A172 (cell line): ENCODE measurements at places on chromosomes 3 and 15.
A peak's percentile ranks its signal among the peaks of the same experiment; 100 is the strongest.

DNA sequence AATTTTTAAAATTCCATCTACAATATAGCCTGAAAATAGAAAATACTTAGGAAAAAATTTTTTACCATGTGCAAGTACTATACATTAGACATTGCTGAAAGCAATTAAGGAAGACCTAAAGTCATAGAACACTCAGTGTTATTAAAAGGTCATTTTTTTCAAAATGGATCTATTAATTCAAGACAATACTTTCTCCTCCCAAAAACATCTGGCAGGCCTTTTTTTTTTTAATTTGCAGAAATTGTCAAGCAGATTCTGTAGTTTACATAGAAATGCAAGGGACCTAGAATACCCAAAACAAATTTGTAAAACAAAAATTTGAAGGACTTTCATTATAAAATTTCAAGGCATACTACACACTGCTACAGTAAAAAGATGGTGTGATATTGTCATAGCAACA lies 238.4 kb upstream of the VEPH1 start:
- no peak for DNase-seq

GRCh38 chr3:21751886-21752285 lies 876 bp upstream of the ZNF385D start:
- DNase-seq, result no peak

- DNase-seq, result no peak
Observed at GRCh38 chr3:128447561-128448013, 19.1 kb downstream of the DNAJB8 start.

DNA sequence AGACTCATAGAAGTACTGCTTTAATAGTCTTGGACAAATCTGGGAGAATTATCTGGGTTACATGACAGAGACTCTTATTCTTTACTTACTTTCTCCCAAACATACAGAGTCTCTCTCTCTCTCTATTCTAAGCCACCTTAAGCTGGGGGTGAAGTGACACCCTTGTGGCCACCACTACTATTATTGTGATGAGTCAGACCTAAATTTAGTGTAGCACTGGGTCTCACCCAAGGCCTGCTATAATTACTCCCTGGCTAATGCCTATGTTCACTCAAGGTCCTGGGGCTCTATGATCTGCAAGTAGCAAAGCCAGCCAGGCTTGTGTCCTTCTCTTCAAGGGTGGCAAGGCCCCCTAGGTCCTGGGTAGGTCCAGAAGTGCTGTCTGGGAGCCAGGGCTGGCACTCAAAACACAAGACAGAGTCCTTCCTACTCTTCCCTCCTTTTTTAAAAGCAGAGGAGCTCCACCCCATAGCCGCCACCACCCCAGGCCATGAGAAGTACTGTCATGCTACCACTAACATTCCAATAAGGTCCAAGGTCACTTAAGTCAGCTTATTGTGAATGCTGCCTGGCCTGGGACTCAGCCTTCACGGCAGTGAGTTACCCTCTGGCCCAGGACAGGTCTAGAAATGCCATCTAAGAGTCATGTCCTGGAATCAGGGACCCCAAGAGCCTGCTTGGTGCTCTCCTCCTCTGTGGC lies 183.6 kb downstream of the POLQ start:
- no peak for DNase-seq

DNA sequence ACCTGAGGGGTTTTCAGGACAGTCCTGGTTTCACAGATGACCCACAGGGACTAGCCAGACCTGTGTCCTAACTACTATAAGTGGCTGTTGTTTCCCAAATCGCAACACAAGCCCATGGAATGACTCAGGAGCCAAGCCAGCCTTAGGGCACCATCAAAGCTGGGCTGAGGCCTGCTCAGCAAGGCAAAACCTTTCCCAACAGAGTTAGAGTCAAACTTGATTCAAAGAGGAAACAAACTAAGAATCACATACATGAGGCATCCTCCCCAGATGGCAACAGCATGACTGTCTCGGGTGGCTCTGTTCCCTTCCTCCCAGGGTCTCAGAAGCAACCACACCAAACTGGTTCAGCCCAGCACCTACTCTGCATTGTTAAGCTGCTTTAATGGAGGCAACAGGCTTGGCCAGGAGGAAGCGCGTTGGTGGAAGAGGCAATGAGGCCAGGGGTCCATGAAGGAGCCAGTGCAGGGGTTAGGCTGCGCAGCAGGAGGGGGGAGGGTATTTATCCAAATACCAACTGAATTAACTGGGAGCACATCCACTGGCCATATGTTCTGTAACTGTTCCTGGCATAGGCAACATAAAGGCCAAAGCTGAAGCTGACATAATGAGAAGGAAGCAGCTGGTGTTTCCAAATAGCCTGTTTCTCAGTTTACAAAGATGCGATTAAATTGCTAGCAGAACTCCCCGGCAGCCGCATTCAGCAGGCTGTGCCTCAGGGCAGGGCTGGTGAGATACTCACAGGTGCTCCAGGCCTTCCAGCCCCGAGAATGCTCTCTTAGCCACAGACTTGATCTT lies 102.4 kb downstream of the LRIG1 start:
- no peak for DNase-seq

- DNase-seq, result no peak
Observed at GRCh38 chr3:15313461-15313860, 18.9 kb downstream of the SH3BP5 start.

GRCh38 chr15:49015896-49016295 lies 30.4 kb downstream of the SECISBP2L start:
- no peak for DNase-seq

DNA sequence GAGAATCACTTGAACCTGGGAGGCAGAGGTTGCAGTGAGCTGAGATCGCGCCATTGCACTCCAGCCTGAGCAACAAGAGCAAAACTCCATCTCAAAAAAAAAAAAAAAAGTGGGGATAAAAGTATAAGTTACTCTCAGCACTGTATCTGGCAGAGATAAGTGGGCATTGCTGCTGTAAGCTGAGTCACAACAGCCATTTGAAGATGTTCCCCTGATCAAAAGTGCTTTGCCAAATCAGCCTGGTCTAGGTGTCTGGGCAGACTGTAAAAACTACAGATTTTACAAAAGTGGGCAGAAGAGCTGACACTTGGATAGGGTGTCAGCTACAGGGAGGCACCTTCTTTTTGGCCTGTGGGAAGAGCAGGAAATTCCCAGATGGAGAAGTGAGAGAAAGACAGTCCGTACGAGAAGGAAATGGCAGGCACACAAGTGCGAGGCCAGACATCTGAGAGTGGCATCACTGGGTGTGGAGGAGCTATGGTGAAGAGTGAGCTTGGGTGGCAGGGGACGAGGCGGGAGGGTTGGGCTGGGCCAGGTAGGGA lies 78.5 kb downstream of the TRAK1 start:
- no peak for DNase-seq

- DNase-seq, result peak; percentile 28
Observed at GRCh38 chr3:152909180-152909883, 74.4 kb downstream of the P2RY1 start.

DNA sequence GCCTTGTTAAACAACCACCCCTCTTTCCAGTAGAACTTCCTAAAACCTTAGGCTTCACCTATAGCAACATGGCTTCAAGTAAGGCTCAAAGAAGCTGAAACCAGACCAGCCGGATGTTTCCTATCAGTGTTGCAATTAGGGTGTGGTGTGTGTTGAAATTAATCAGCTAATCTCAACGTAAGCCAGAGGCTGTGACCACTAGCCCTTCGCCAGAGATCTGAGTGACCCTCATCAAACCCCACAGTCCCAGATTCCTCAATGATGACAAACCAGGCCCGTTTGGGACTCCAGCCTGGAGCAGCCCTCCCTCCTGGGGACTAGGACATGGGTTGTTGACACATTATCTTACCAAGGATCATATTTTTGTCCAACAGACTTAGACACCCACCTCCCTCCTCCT lies 27.3 kb downstream of the CYP11A1 start:
- DNase-seq, result peak; percentile 49

DNA sequence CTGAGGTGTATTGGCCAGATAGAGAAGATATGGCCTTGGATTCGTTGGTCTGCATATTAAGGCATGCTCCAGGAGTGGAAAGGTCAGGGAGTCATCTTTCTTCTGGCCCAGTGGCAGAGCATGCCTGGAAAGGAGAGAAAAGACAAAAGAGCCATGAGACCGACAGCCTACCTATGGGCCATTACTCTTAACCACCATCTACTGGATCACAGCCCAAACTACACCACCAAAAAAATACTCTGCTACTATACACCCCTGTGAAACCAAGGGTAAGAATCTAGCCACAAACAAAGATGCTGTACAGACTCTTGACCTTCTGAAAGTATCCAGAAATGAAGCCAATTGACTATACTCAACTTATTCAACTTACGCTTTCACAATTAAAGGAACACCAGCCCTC lies 96.1 kb upstream of the PLSCR5 start:
- no peak for DNase-seq

GRCh38 chr3:86653661-86654205 lies 337.2 kb downstream of the VGLL3 start:
- DNase-seq, result no peak

- no peak for DNase-seq
Observed at GRCh38 chr15:92365906-92366305, 27.8 kb upstream of the ST8SIA2 start.

- DNase-seq, result no peak
Observed at GRCh38 chr3:181174022-181174421, 184.5 kb upstream of the DNAJC19 start.

- DNase-seq, result no peak
Observed at GRCh38 chr15:83955806-83956265, 279.7 kb upstream of the GOLGA6L4 start.

DNA sequence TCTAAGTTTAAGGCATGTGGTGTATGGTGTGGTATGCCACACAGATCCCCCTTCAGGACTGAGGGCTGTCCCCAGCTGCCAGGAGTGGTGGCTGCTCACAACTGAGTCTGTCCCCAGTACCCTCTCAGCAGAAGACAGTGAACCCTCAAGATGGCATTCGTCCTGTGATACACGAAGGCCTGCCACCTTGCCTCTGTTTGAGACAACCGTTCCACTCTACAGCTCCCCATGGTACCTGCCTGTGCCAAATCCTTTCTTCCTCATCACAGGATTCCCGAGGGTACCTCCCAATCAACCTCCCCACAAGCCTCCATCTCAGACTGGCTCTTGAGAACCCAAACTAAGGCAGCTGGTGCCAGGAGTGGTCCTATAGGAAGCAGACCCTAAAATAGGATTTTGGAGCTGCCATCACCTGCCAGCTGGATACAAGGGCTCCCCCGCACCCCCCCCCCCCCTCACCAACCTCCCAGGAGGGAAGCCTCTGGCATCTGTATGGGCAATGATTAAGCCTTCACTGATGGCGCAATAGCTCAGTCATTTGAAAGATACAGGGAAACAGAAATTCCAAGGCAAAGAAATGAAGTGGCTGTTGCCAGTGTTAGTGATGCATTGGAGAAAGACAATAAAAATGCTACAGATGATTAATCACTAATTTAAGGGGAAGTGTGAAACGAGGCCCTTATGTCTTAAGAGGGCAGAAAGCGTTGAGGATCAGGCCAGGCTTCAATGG lies 230.0 kb upstream of the LYSMD4 start:
- no peak for DNase-seq

GRCh38 chr15:95440712-95441111 lies 889.8 kb upstream of the NR2F2 start:
- DNase-seq, result no peak

- DNase-seq, result peak; percentile 82
Observed at GRCh38 chr3:160413613-160414248, 14.3 kb downstream of the SMC4 start.

GRCh38 chr3:172153335-172153861 lies 114.0 kb downstream of the FNDC3B start:
- peak; percentile 96 for DNase-seq

- DNase-seq, result no peak
Observed at GRCh38 chr3:149792452-149793270, at the start of gene ANKUB1. Gene ANKUB1 (minus strand): TSS chr3:149792554. CDS start chr3:149792366, 188 bp downstream.

DNA sequence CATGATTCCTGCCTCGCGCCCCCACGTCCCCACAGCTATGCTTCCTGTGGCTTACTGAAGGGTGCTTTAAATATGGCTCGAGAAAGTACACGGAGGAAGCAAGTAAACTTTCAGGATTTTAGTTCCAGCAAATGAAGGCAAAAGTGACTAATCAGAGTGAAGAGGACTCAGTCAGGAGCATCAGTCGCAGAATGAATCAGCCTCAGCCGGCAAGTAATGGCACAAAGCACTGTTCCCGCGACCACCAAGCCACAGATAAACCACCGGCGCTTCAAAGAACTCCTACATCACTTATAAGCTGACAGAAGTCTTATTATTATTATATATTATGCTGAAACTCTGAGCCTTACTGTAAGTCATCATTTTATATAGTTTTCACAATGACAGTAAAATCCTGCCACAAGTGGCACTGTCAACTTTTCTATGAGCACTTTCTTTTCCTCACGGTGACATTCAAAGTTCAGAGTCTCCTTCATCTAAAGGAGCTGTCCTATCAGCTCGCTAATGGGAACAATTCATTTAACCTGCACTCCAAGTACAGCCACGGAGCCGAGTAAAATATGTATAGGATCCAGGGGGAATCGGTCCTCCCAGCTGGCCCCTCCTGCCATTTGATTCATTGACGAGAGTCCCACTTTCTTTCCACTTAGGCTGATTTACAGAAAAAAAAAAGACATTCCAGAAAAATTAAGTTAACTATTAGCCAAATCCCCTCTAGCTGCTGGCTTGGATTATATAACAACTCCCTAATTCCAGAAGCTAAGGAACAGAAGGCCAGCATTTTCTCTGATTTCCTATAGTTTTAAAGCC lies 217.0 kb upstream of the ICE2 start:
- DNase-seq, result no peak

DNA sequence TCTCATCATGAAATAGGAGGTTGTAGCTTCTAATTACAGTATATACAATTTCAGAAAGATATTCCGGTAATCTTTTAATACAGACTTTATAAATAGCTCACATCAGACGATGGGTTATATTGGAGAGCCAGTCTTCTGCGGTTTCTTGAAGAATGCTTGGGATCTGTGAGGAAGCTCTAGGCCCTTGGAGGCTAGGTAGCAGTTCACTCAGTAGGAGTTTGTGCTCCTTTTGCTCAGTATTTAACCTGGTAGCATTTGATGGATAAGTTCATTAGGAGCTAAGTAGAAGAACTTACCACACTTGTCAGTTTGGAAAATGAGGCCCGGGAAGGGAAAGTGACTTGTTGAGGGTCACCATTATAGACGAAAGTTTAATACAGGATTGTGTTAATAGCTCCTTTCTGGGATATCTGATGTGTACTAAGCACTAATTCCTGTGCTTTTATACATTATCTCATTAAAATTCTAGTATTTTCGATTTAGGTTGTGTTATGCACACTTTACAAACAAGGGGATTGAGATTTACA lies 2.8 kb downstream of the FNDC3B start:
- no peak for DNase-seq

GRCh38 chr3:171290680-171291079 lies 169.5 kb downstream of the TNIK start:
- DNase-seq, result no peak

DNA sequence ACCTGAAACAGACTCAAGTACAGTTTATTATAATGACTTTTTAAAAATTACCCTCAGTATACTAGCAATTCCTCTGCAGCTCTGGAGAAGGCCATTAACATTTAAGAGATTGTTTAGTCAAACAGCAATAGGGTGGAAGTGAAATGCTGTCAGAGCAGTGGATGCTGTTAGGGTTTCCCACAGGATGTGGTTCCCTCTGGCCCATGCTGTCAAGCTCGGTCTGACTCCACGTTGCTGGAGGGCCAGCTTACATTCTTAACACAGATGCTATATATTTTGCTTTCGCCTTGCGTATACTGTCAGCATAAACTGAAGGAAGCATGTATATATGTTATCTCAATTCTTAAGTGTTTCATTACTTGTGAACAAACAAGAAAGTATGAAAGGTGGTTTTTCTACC lies 231.1 kb upstream of the COL8A1 start:
- peak; percentile 23 for DNase-seq

GRCh38 chr3:116265976-116266584 lies 179.2 kb downstream of the LSAMP start:
- no peak for DNase-seq

GRCh38 chr3:158269942-158270341 lies 160.1 kb downstream of the RSRC1 start:
- no peak for DNase-seq
